Choroid plexus epithelial cell (primary cell): ENCODE measurements at places on chromosomes 1 and 21.

GRCh38 chr1:157170677-157171515 lies 32.7 kb upstream of the ETV3 start:
- DNase-seq = peak; percentile 37

- DNase-seq = peak; percentile 99
Measured at GRCh38 chr1:54850737-54851136, 36.3 kb downstream of the DHCR24 start.

DNA sequence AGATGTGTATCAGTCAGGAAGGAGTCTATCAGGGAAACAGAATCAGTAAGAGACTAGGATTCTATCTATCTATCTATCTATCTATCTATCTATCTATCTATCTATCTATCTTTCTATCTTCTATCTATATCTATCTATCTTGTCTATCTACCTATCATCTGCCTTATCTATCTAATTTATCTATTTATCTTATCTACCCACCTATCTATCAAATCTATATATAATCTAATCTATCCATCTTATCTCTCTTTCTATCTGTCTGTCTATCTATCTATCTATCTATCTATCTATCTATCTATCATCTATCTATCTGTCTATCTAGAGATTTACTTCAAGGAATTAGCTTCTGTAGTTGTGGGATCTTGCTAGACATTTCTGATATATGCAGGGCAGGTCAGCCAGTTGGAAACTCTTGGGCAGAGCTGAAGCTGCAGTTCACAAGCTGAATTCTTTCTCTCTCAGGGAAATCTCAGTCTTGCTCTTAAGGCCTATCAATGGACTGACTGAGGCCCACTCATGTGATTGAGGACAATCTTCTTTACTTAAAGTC lies 140.2 kb upstream of the JUN start:
- no peak for DNase-seq

DNA sequence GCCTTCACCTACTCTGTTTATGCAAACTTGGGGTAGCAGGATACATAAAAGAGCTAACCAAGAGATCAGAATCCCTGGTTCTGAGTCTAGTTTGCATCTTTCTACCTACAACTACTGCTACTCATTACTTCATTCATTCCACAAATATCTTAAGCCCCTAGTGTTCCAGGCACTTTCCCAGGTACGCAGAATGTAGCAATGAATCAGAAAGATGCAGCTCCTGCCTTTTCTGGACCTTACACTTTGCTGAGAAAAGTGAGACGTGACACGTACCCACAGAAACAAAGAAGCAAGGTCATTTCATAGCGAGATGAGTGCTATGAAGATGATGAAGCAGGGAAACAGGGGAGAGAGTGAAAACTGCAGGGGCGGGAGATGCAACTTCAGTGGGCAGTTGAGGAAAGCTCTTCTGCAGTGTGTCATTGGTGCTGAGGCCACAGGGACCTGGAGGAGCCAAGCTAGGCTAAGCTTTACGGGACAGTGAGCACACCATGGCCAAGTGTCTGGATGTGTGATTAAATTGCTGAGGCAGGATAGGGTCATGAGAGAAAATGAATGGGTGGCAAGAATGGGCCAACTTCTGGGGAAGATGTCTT lies 167.9 kb downstream of the TNFSF18 start:
- no peak for DNase-seq

DNA sequence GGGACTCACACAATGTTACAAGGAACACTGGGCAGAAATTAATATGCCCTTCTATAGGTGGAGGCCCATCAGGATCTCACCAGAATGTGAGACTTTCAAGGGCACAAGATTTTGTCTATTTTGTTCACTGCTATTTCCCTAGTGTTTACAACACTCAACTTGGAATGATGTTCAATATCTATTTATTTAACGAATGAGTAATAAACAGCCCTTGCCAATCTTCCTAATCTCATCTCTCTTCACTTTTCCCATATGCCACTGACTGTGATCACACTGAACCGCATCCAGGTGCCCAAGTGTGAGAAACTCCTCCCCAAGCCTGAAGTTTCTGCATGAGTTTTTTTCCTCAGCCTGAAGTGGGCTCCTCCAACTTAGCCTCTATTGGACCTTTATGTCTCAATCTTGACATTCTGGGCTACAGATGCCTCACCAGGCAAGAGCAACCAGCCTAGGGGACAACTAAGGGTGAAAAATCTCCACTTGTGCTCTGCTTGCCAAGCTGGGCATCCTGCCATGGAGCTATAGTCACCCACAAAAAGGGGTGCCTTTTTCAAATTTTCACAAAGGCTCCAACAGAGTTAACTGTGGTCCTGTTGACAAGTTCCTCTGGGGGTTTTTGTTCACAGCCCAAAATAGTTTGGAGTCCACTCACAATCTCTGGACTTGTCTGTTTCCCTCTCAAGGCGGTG lies 105.6 kb downstream of the PLPP3 start:
- no peak for DNase-seq

GRCh38 chr1:213274140-213274539 lies 223.1 kb downstream of the RPS6KC1 start:
- DNase-seq = no peak
